ENCODE measurements at places on chromosomes 4 and X.

DNA sequence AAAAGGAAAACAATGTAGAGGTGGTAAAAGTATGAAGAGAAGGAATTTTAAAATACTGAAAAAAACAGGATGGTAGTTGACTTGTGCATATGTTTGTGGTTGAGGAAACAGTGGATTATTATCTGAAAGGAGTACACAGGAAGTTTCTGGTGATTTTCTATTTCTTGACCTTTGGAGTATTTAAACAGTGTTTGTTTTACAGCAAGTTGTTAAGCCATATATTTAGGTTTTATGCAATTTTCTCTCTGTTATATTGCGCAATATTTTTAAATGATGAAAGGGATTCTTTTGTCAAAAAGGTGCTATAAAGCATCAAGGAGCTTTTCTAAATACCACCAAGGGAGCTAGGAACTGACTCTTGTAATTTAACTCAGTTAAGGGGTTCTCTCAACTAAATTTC, 343.1 kb upstream of the MAOA start:
- DNase-seq: no peak

- DNase-seq: peak; percentile 6
These were observed 37.7 kb upstream of the ARAF start for GRCh38 chrX:47523297-47523696.

DNA sequence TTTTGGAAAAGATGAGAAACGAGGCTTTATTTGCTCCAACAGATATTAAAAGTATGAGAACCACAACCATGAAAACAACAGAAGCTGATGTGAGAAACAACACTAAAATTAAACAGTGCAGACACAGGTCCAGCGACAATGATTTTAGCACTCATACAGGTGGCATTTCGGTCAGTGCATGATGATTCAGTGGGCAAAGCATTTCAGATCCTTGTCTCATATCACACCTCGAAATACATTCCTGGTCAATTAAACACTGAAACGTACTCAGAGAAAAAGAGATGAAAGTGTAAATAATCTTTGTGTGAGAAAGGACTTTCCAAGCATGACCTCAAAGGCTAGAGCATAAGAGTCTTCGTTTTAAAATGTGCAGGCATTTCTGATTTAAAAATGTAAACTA, 85.2 kb downstream of the ACOX3 start:
- no peak for DNase-seq

DNA sequence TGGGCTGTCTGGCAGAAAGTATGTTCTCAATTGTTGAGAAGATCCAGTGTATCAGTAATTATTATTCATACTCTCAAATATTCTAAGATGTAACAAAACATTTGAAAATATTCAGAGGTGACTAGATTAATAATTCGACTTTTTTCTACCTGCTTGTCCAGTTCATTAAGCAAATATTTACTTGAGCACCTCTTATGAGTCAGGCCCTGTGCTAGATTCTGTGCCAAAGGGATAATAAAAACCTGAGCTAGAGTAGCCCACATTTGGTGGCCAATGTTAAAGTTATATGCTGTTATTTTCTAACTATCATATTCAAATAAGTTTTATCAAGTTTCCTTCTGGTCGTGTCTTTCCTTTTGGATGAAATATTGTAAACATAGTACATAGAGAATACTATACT, 58.5 kb downstream of the ARHGAP10 start:
- DNase-seq: no peak

DNA sequence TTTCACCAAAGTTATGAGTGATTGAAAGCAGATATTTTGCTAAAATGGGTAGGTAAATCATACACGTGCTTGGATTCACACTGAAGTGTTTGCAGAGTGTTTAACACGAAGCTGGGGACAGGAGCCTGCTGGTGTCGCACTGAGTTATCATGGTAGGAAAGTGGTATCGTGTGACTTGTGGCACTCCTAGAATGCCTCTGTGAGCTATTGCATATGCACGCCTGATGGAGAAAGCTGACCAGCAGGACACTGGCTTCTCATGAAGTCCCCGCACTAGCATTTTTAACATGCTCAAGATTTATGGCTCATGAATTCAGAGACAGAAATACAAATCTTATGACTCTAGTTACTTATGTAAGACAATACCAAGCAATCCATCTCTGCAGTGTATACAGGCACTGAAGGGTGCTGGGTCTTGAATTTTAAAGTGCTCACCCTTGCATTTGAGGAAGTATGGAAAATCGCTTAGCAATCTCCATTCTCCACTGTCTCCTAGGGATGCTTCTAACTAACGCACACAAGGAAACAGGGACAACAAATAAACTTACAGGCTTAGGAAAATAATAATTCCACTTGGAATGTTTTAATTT, 19.8 kb downstream of the VCX3B start:
- peak; percentile 62 for DNase-seq

DNA sequence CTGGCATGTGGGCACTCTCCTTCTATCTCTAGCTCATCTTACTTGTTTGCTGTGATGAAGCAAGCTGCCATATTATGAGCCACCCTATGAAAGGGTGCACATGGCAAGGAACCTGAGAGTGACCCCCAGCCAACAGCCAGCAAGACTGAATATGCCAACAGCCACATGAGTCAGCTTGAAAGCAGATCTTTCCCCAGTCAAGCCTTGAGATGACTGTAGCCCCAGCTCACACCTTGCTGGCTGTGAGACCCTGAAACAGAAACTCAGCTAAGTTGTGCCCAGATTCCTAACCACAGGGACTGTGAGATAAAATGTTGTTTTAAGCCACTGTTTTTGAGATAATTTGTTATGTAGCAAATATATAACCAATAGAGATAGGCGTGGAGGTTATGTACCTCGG, 36.2 kb downstream of the KDM5C start:
- DNase-seq: no peak
